AG09309 (cell line): ENCODE measurements at places on chromosomes 1 and 21.

- peak; percentile 62 for DNase-seq
Measured at GRCh38 chr1:110123224-110123623, 11.0 kb downstream of the UBL4B start.

- DNase-seq, result no peak
Measured at GRCh38 chr1:117527566-117528102, 78.2 kb upstream of the TENT5C start.

- DNase-seq, result no peak
Measured at GRCh38 chr1:241097479-241097878, 259.5 kb downstream of the RGS7 start.

GRCh38 chr1:22803833-22804232 lies 93.2 kb downstream of the EPHB2 start:
- DNase-seq, result no peak

- no peak for DNase-seq
Measured at GRCh38 chr1:183185941-183186490, at the start of gene LAMC2. Gene LAMC2, plus strand, starts transcription at chr1:183186264. Its CDS starts 89 bp downstream, at chr1:183186353.

- no peak for DNase-seq
Measured at GRCh38 chr1:207937204-207937603, 26.3 kb upstream of the CD34 start.

DNA sequence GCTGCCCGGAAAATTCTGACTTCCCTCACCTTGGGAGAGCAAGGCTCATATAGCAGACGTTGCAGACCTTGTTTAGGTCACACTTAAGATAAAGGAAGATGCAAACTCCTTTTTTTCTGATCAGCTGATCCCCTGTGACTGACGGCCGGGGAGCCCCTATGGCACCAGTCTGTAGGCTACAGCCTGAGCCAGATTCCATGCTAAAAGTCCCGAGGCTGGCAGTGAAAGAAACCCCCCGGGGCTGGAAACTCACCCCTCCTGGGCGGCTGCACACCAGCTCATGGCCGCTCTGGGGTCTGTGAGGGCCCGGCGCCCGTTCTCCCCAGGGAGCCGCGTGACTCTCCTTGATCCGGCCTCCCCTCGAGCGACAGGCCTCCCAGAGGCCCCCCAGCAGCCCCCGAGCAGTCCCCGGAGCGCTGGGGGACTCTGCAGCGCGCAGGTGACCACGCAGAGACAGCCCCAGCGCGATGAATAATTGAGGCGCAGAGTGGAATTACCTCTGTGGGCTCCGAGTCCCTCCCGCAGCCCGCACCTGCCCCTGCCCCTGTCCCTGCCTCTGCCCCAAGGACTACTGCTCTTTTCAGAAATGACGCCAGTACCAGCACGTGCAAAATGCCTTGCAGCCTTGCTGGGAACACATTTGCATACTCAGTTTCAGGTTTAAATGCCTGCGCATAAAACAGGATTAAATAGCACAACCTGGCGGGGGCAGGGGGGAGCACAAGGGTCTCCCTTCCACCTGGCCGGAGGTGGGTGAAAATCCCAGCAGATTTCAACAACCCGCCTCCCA lies 62.6 kb upstream of the CLDN14 start:
- DNase-seq, result no peak

DNA sequence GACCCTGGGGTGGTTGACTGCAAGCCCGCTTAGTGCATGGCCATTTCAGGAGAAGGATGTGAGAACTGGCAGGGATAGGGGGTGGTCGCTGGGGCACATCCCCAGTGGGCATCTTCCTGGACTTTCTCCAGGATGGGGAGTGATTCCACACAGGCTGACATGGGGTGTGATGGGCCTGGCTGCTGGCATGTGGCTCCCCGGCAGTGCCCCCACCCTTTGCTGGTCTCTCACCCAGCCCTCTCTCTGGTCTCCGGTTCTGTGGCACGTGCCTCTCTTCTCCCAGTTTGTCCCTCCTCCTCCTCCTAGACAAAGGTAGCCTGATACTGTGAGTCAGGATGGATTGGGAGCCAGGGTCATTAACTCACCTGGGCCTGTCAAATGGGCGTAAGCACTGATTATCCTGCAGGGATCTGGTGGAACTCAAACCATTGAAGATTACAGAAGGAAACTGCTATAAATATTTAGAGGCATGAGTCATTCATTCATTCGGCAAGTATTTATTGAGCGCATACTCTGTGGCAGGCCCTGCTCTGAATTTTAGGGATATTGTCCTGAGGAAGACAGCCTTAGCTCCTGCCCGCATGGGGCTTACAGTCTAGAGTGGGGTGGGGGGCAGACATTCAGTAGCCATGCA lies 23.6 kb upstream of the EPS8L3 start:
- no peak for DNase-seq

- DNase-seq, result no peak
Measured at GRCh38 chr1:105909811-105910210, 1146.7 kb upstream of the PRMT6 start.

- DNase-seq, result no peak
Measured at GRCh38 chr1:152392909-152393308, 21.2 kb downstream of the CRNN start.

DNA sequence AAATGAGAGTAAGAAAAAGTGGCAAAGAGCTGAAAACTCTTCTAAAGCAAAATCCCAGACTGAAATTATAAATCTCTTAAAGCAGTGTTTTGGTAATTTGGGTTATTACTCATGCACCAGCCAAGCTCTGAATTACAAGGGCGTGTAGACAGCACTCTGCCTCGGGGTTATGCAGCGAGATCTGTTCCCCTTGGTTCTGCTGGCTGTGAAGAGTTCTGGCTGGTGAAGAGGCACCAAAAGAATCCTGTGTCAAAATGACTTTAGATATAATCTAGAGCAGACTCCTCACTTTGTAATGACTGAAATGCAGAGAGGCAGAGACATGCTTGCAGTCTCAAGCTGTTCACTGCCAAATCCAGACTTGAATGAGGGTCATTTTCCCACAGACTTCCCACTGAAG lies 461.8 kb upstream of the CXADR start:
- no peak for DNase-seq
